Nasal cavity respiratory epithelium epithelial cell of viscerocranial mucosa (primary cell): ENCODE measurements at places on chromosomes 2 and 18. TPM values are rescaled to one million over a fixed set of nuclear protein-coding genes. Genes with fewer than 3 reads are reported as not detected.

RNASEH1 gene
- total RNA-seq, result 32.0 and 52.3 TPM in 2 replicates

CDKL4 gene
- 0.34 and 0.57 TPM in 2 replicates for total RNA-seq

COLEC11 gene
- not detected in 2 replicates for total RNA-seq

FAM110C gene
- total RNA-seq, result 16.2 and 20.5 TPM in 2 replicates

LDLRAD4 gene
- total RNA-seq, result 0.85 TPM in 1 of 2 replicates, not detected in the other

FARSB gene
- 22.6 and 23.2 TPM in 2 replicates for total RNA-seq
